ENCODE measurements at places on chromosomes 6 and 20.

DNA sequence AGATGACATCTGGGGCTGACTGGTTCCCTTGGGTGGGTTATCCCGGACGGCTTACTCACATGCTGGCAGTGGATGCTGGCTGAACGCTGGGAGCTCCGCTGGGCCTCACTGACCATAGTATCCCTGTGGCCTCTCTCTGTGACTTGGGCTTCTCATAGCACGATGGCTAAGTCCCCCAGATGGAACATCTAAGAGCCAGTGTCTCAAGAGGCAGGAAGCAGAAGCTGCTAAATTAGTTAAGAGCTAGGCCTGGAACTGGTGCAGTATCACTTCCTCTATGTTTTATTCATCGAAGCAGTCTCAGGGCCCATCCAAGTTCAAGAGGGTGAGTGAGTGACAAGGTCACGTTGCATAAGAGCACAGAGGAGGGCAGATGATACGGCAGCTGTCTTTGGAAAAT lies 116.5 kb upstream of the LAMP5 start:
- no peak for DNase-seq

DNA sequence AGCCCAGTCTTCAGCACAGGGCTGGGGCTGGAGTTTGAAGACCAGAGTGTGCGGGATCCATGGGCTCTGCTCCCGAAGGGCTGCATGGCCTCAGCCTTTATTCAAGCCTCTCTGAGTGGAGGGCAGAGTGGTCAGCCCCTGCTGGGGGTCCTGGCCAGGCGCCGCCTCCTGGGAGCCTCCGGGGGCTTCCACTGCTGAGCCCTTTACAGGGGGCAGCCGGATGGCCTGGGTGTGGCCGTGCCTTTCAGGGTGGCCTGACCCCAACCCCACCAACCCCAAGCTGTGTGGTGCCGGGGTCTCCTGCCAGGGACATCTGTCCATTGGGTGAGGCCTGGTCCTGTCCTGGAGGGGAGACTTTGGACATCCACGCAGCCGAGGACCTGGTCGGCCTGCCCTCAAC lies 76.0 kb upstream of the SLCO4A1 start:
- no peak for DNase-seq

DNA sequence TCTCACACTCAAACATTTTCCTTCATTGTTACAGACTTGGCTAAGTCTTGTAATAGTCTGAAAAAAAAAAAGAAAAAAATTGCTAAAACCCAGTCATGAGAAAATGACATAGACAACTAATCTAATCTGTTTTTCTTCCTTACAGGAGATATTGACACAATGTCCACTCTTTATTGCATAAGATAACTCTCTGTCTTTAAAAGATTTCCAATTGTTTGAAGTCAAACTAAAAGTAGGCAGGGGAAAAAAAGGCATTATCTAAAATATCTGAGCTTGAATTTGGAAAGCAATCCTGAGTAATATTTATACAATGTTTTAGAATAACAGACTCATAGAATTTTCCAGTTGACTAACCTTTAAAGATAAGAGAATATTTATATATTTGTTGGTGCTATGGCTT lies 233.0 kb upstream of the CEP162 start:
- DNase-seq: peak; percentile 47

GRCh38 chr6:106508834-106509233 lies 120.5 kb downstream of the RTN4IP1 start:
- peak; percentile 79 for DNase-seq

- DNase-seq: no peak
Measured at GRCh38 chr6:36245572-36246061, 24.2 kb upstream of the PNPLA1 start.

DNA sequence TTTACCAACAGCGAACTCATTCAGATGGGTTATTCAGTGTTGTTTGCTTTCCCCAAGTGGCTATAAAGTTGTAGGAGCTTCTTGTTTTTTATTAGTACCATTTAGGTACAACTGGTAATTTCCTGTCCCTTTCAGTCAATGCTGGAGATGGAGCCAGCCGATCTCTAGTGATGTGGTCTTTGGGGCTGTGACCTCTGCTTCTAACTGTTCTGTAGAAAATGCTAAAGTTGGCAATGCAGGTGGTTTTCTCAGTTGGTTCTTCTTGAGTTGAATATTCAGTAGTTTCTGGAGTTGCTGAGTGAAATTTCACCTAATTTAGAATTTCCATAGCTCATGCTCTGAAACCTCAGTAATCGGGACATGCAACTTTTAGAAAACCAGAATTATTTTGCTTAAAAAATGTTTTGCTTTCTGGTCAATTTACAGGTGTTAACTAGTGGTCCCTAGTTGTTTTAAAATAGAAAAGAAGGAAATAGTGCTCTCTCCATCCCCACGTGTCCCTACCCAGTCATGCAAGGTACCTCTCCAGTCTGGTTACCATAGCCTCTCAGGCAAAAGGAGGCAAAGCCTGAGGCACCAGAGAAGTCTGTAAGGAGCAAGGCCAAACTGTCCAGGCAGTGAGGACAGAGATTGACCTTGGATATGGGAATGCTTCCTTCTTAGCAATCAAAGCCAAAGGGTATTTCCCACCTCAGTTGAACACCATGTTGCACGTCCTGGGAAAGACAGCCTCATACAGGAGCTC lies 27.3 kb upstream of the GABRR1 start:
- no peak for DNase-seq

- DNase-seq: peak; percentile 75
Measured at GRCh38 chr6:168526841-168527281, 85.9 kb downstream of the SMOC2 start.

- DNase-seq: peak; percentile 73
Measured at GRCh38 chr6:20404641-20405032, 3.0 kb downstream of the E2F3 start.

DNA sequence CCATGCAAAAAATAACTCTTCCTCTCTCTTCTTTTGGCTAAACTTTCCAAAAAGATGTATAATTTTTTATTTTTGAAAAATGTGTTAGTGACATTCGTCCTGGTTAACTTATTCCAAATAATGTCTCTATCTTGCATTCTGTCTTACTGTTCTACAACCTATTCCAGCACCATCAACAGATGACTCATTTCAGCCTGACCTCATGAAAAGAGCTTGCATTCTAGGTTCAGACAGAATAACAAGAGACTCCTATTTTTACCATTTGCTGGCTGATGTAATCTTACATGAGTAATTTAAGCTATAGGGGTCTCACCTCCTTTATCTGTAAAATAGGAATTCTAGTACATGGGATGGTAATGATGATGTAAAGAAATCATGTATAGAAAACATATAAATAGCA lies 109.0 kb downstream of the FUT9 start:
- no peak for DNase-seq

DNA sequence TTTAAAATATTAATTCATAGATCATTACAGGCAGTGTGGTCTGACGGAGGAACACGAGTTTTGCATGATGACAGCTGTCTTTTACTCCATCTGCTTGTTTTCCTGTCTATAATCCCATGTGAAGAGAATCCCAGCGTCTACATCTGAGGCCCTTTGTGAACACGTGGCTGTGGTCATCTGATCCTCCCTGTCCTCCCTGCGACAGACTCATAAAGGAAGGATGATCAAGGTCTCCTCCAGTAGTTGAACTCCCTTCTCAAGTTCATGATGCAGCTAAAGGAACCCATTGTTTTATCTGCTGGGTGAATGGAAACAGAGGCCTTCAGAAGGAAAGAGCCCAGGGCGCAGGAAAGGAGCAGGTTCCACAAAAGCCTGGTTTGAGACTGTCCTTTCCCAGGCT lies 435.8 kb upstream of the JARID2 start:
- DNase-seq: no peak

GRCh38 chr20:47118206-47118605 lies 223.6 kb downstream of the EYA2 start:
- no peak for DNase-seq

GRCh38 chr6:139695361-139695760 lies 320.9 kb upstream of the CITED2 start:
- no peak for DNase-seq

- no peak for DNase-seq
Measured at GRCh38 chr6:164151161-164152120, 736.9 kb downstream of the QKI start.

DNA sequence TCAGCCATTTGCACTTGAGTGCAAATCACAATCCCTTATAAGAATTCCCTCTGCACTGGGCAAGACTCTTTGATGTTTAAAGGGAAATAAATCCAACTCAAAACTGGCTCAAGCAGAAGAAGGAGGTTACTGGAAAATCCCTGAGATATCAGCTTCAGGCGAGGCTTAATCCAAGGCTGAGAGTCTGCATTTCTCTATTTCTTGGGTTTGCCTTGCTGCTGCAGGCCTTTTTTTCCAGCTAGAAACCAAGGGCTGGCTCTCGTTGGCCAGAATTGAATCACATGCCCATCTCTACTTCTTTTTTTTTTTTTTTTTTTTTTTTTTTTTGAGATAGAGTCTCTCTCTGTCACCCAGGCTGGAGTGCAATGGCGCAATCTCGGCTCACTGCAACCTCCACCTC lies 11.7 kb downstream of the HCK start:
- no peak for DNase-seq

DNA sequence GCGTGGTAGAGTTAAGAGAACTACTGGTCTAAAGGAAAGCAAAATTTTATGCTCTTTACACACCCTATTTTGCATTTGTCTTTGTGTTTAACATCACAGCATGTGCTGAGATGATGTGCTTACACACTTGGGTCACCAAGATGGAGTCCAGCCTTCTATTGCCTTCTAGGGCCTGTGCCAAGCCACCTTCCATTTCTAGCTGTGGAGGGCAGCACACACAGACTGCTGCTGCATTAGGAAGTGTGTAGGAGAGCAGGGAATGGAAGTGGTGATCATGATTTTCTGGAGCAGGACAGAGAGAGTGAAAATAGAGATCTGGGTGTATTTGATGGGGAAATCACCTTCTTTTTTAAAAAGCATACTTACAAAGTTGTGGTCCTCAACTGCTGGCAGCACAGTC lies 191.6 kb downstream of the SOX4 start:
- DNase-seq: no peak

GRCh38 chr20:36305602-36306551 lies at the start of gene DLGAP4:
Gene DLGAP4, plus strand, starts transcription at chr20:36306339. Its CDS starts 125,379 bp downstream, at chr20:36431718.
- DNase-seq: peak; percentile 54

GRCh38 chr20:51393571-51393970 lies 148.9 kb downstream of the NFATC2 start:
- DNase-seq: peak; percentile 69

- DNase-seq: no peak
Measured at GRCh38 chr6:144340541-144341371, 55.6 kb downstream of the UTRN start.

DNA sequence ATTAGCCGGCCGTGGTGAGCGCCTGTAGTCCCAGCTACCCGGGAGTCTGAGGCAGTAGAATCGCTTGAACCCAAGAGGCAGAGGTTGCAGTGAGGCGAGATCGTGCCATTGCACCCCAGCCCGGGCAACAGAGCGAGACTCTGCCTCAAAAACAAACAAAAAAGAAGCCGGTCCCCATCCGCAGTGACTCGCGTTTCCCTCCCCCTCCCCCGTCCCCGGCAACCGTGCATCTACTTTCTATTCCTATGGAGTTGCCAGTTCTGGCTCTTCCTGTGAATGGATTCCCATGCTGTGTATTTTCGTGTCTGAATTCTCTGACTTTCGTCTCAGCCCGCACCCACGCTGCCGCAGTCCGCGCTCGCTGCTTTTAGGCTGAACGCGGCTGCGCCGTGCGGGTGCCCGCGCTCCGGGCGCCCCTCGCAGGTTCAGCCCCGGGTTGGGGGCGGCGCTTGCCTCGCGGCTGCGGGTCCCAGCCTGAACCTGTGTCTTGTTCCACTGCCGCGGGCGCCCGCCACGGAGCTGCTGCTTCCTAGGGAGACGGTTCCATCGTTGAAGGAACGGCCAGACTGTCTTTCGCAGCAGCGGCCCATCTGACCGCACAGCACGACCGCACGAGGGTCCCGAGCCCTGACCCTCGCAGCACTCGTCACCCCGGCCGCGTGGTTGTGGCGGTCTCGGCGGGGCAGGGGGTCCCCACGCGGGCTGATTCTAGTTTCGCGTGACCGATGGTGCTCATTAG lies 1.1 kb upstream of the MRGBP start:
- peak; percentile 76 for DNase-seq

DNA sequence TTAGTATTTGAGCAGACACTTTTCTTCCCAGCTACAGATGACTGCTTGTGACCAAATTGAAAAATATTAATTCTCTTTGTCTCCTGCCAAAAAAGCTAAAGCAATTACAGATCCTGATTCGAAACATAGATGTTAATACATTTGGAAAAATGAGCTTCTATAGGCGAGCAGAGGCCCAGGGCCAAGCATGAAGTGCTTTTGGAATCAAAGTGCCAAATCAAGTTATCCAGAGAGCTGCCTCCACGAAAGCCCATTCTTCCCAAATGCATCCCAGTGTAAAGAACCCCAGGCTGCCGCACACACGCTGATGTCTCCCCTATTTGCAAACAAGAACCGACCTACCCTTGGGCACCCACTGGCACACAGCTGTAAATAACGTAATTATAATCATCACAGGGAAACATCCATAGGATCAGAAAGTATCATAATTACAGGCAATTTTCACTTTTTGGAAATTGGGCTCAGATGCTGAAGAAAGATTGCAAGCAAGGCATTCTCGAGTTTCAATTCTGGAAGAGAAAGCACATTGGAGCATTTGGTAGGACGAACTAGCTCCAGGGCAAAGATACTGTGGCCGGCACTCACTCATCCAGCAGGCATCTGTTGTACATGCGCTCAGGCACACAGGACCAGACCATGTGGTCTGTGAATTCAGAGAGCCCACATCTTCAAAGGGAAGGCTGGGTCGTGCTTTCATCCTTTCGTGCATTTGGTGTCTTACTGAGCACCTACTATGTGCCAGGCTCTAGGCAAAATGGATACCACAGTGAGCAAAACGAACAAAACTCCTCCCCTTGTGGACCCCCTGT lies 45.9 kb downstream of the BMP7 start:
- no peak for DNase-seq

DNA sequence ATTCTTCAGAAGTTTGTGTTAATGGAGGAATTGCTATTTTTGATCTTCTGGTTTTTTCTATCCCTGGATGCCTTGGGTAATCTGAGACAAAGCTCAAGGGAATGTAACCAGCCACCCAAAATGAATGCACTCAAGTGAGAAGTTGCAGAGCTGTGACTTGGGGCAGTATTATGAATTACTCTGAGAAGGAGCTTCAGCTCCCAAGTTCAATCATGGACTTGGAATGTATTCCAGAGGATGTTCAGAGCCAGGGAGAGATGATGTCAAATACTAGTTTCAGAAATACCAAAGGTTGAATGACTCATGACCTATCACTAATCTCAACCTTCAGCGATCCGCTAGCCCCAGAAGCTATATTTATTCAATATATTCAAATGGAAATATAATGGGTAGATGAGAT lies 375.2 kb upstream of the PLCB4 start:
- DNase-seq: no peak

- DNase-seq: no peak
Measured at GRCh38 chr6:6635869-6636268, 47.3 kb downstream of the LY86 start.

GRCh38 chr6:27771235-27771634 lies 141.0 kb downstream of the OR2B2 start:
- DNase-seq: no peak

DNA sequence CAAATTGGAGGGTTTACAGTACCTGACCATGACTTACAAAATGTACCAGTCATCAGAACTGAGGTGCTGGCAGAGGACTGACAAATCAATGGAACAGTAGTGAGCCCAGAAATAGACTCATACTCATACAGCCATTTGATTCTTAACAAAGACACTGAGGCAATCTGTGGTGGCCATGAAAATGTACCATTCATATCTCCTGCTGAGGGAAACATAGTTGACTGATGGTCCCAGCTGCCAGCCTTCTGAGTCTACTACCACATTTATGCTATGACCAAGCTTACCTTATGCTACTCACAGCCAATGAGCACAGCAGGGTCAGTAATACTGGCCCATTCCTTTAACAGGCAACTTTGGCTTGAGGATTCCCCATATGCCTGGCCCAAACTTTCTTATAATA lies 88.6 kb downstream of the WASF1 start:
- DNase-seq: no peak

Measured in cardiac muscle cell (in vitro differentiated cells and primary cell).